ENCODE measurements at places on chromosomes 12 and 14.
A peak's percentile ranks its signal among the peaks of the same experiment; 100 is the strongest.

- no peak for DNase-seq
Measured at GRCh38 chr12:52600941-52601481, at the start of gene KRT72. KRT72 (minus strand) TSS chr12:52601463; CDS start chr12:52601452, 11 bp downstream.

GRCh38 chr14:20846560-20846959 lies 43.9 kb upstream of the RNASE1 start:
- DNase-seq: no peak

DNA sequence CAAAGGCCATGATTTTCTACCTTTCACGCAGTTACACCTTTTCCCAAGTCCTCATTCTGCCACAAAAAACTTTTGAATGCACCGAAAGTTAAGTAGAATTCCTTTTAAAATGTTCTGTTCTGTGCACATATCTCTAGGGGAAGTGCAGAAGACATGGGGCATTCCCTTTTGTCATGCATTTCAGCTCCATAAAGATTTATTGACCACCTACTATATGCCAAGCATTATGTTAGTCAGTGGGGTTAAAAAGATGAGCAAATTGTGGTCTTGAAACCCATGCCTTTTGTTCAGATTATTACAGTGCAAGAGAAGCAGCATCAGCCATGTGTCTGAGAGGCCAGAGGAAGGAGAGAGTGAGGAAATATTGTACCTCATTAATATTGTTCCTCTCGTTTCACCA lies 338.5 kb downstream of the RGS6 start:
- DNase-seq: no peak

GRCh38 chr12:91817517-91817916 lies 328.1 kb downstream of the BTG1 start:
- DNase-seq: peak; percentile 14

- no peak for DNase-seq
Measured at GRCh38 chr12:126518596-126519200, 1453.5 kb downstream of the AACS start.

- no peak for DNase-seq
Measured at GRCh38 chr12:27999970-28000369, 27.4 kb upstream of the PTHLH start.

DNA sequence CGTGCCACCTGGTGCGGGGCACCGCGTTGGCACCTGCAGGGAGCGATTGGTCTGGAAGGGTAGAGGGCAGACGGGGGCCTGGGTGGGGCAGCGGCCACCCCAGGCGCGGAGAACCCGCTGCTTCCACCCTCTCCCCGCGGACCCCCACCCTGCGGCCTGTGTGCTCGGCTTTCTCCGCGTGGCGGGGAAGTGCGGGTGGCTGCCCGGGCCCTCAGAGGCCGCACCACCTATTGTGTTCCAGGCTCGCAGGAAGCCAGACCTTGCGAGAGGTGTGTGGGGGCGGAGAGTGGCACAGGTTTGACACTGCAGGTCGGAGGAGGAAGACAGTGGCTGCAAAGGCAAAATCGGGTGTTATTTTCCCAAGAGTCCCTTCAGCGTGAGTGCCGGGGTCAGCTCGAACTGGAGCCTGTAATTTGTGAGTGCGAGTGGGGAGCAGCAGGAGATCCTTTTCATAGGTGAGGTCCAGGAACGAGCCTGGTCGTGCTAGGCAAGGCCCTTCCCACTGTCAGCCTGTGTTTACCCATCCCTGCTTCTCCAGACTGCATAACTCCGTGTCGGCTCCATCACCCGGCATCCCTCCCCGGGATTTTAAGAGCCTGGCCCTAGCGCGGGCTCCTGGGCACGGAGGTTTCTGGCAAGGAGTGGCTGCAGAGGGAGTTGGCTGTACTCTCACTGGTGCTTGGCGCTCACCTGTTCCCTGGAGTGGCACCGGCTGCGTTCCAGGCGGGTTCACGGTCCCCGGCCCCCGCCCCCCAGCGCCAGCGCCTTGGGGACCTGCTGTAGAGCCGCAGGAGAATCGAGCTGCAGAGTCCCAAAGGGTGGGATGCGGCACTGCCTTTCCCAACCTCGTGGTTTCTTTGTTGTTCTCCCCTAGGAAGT lies 935 bp downstream of the TBC1D30 start:
- DNase-seq: no peak

GRCh38 chr12:84056-84455 lies 17.5 kb downstream of the IQSEC3 start:
- no peak for DNase-seq

DNA sequence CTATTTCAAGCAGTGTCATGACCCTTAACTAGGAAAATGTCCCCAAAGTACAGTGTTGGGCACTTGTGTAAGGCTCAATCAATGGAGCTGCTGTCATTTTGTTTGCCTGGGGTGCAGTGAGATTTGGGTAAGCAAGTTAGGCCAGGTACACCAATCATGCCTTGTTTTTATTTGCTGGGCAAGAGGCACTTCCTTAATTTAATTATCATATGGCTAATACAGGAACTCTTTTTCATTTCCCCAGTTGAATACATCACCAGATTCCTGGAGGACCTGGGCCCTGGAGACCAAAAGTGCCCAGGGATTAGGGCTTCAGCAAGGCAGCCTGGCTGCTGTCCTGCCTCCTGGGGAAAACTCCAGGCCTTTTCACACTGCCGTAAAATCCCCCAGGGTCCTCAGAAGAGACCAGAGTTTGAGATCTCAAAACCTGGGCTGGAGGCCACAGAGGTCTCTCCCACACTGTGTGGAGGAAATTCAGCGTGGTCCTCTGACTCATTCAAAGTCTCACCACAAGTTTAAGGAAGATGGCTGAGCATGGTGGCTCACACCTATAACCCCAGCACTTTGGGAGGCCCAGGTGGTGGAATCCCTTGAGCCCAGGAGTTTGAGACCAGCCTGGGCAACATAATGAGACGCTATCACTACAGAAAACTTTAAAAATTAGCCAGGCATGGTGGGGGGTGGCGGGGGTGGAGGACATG lies 28.4 kb upstream of the FOXN3 start:
- peak; percentile 21 for DNase-seq

DNA sequence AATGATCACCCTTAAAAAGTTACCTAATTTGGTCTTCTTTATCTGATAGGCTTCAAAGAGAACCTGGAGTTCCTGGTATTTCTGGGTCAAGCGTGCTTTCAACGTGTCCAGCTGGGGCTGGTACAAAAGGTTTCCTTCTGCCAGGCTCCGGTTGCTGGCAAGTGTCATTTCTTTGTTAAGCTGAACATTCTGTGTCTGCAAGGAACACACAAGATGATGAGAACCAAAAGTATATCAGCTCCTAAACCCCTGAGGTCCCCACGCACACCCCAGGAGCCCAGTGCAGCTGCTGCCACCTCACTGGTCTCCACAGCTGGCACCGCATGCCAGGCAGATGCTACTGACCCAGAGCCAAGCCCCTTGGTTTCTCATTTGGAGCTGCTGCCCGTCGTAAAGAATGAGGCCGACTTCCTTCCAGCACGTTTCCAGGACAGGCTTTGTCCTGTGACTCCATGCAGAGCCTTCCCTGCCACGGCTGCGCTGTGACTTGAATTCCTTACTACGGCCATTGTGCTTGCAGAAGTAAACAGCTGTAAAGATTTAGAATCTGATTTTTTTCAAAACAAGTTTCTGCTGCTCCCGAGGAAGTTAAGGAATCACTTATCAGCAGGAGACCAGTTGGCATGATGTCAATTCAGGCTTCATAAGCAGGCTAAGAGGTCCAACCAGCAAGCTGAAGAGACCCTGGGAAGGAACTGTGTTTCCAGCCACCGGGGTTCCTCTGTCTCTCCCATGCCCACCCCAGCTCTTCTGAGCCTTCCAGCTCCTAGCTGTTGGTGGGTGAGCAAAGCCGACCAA lies 24.9 kb downstream of the VPS37B start:
- peak; percentile 27 for DNase-seq

DNA sequence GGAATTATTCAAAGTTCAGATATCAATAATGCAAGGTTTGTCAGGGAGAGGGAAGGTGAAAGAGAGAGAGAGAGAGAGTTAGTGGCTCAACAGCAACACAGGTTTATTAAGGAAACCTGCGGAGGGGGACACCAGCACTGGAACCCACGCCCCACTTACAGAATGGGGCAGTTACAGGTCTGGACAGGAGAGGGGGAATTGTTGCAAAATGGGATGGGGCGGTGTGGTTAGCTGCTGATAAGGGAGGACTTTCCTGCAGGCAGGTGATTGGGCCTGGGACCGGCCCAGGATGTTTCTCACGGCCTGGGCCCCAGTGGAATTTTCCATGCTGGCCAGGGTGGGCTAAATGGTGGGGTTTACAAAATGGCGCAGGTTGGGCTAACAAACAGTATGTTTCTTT lies 278.2 kb upstream of the SLC16A7 start:
- no peak for DNase-seq

- DNase-seq: no peak
Measured at GRCh38 chr12:57058454-57058853, 8.5 kb upstream of the MYO1A start.

GRCh38 chr12:113688313-113688712 lies 216.6 kb upstream of the LHX5 start:
- DNase-seq: no peak

DNA sequence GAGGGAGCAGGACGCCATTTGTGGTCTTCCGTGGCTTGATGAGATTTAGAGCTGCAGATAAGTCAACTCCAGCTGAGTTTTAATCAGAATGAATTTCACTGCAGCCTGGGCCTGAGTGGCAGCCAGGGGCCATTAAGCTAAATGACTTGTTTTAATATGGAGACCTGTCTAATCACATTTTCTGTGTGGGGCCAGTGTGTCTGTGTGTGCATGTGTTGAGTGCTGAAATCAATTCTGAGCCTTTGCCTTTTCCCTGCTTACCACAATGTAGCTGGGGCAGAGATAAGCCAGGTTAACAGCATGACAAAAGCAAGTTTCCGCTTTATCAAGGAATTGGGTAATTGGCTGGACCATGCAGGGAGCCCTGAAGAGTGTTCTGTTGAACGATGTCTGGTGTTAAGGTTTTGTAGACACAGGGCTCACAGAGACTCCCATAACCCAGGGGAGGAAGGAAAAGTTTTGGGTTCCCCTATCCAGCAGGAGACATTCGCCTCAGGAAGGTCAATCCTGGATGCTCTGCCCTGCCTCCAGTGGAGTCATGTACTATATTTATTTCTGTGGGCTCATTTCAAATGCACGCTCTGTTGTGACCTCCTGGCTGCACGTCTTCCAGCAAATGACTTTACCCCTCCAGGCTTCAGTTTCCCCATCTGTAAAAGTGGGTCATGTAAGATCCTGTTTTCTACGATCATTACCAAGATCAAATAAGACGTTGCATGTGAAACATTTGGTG lies 24.2 kb downstream of the RPH3A start:
- DNase-seq: no peak

GRCh38 chr12:95963096-95963495 lies 20.0 kb downstream of the AMDHD1 start:
- DNase-seq: no peak

DNA sequence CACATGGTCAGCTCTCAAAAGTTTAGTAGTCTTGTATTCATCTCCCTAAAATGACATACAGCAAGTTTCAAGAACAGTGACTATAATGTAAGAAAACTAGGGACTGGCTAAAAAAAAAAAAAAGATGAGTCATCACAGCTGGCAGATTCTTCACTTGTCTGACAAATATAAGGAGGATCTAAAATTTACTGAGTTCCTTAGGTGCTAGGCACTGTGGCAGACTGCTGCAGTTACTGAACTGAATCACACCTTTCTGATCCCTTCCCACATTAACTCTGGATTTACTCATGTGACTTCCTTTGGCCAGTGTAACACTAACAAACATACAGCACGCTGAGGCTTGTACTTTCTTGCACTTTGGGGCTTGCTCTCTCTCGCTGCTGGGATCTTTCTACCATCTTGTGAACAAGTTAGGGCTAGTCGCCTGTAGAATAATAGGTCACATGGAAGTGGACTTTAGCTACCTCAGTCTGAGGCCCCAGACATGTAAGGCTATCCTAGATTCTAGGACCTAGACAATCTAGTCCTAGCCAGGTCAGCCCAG lies 32.1 kb downstream of the BAZ1A start:
- no peak for DNase-seq

- no peak for DNase-seq
Measured at GRCh38 chr12:45219621-45220020, 3.7 kb downstream of the ANO6 start.

DNA sequence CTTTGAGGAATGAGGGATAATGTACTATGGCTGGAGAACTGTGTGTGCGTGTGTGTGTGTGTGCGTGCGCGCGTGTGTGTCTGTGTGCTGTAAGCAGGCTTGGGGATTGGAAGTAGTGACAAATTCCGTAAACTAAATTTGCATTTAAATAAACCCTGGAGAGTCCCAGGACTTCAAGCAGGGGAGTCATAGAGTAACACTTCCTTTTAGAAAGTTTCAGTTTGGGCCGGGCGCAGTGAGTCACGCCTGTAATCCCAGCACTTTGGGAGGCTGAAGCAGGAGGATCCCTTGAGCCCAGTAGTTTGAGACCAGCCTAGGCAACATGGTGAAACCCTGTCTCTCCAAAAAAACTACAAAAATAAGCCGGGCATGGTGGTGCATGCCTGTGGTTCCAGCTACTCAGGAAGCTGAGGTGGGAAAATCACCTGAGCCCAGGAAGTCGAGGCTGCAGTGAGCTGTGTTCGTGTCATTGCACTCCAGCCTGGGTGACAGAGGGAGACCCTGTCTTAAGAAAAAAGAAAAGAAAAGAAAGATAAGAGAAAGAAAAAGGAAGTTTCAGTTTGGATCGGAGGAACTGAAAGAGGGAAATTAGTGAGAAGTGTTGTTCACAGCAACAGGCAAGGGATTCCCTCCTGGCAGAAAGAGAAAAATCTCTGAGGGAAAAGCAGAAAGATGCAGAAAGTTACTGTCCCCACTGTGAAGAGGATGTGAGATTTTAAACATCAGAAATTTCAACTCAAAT lies 222.7 kb upstream of the SOX5 start:
- DNase-seq: no peak

- DNase-seq: no peak
Measured at GRCh38 chr12:41743835-41744234, 400.8 kb downstream of the GXYLT1 start.

- DNase-seq: no peak
Measured at GRCh38 chr14:83975435-83975834, 1554.5 kb upstream of the FLRT2 start.

GRCh38 chr14:102120888-102121287 lies 18.8 kb upstream of the WDR20 start:
- DNase-seq: no peak

GRCh38 chr12:128444598-128444997 lies 177.6 kb downstream of the TMEM132C start:
- DNase-seq: no peak

GRCh38 chr12:61667676-61668075 lies 592.5 kb upstream of the USP15 start:
- no peak for DNase-seq

- no peak for DNase-seq
Measured at GRCh38 chr12:11922361-11922760, 148.4 kb upstream of the BCL2L14 start.

DNA sequence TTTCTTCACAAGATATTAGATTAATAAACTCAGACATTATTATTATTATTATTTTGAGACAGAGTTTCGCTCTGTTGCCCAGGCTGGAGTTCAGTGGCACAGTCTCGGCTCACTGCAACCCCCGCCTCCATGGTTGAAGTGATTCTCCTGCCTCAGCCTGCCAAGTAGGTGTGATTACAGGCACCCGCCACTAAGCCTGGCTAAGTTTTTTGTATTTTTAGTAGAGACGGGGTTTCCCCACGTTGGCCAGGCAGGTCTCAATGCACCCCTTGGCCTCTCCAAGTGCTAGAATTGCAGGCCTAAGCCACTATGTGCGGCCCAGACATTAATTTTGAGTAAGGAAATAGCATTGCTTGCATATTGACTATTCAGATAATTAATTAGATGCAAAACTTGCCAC lies 554.9 kb upstream of the LRFN5 start:
- DNase-seq: no peak
